ENCODE measurements at places on chromosomes 3 and 15. TPM values are rescaled to one million over a fixed set of nuclear protein-coding genes. Genes with fewer than 3 reads are reported as not detected.

Gene CDHR4
- not detected for total RNA-seq

Gene PLSCR4
- total RNA-seq = 7.6 TPM

- no peak for DNase-seq
Observed at GRCh38 chr3:166445865-166446264, 608.6 kb upstream of the BCHE start.

GRCh38 chr15:72203507-72203837 lies 5.9 kb upstream of the GRAMD2A start:
- DNase-seq = peak; percentile 90

- DNase-seq = no peak
Observed at GRCh38 chr3:187822402-187822801, 77.1 kb upstream of the BCL6 start.

Gene SLC22A14
- 0.31 TPM for total RNA-seq

DNA sequence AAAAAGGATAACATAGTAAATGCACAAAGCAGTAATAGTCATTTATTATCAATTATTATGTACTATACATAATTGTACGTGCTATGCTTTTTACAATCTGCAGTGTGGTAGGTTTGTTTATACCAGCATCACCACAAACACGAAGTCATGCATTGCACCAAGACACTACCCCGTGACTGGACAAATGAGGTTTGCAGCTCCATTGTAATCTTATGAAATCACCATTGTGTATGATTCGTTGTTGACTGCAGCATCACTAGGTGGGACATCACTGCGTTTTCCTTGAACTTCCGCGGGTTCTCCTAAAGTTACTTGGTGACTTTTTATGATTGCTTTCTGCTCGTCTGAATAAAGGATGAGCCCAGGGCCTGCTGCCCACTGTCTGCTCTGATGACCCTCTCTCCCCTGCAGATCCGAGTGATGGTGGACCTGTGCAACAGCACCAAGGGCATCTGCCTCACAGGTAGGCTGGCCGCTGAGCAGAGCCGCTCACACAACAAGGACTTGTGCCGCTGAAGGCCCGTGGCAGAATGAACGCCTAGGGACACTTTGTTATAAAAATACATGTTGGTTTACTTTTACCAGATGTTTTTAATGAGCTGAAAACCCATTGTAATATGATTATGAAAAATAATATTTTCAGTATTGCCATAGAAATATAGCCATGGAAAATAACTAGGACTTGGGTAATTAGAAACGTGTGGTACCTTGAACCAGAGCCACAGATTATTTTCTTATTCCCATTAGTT lies 35.8 kb downstream of the GLDN start:
- no peak for DNase-seq

DNA sequence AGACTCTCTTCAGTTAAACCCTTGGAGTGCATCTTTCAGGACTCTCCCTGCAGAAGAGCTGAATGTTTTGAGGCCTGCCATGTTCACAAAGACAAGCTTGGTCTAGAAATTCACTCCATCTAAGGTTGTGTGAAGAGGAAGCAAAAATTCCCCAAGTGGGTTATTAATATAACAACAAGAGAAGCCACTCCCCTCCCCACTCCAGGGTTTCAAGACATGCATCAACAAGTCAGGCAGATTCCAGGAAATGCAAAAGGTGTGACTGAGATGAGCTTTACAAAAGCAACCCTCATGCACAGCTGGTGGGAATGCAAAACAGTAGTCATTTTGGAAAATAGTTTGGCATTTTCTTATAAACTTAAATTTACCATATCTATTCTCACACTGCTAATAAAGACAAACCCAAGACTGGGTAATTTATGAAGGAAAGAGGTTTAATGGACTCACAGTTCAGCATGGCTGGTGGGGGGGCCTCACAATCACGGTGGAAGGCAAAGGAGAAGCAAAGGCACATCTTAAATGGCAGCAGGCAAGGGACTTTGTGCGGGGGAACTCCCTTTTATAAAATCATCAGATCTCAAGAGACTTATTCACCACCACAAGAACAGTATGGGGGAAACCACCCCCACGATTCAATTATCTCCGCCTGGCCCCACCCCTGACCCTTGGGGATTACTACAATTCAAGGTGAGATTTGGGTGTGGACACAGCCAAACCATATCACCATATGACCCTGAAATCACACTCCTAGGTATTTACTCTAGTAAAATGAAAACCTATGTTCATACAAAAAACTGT lies 31.3 kb downstream of the TARS3 start:
- DNase-seq = no peak

GRCh38 chr3:34319881-34320280 lies 521.5 kb downstream of the PDCD6IP start:
- DNase-seq = no peak

DNA sequence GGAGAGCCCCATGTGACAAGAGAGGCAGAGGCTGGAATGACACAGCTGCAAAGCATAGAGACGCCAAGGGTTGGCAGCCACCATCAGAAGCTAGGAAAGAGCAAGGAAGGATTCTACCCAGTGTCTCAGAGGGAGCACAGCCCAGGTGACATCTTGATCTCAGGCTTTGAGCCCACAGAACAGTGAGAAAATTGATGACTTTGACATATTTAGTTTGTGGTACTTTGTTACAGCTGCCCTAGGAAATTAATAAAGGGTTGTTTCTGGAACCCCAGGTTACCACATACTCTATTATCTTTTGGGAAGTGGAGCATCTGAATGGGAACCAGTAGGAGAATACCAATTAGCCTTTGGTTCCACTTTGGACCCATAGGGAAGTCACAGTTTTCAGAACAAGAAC lies 231.7 kb downstream of the ZNF621 start:
- DNase-seq = no peak

Data from occipital lobe (tissue), 3 donors.